ENCODE measurements at places on chromosomes 5 and 9.
A peak's percentile ranks its signal among the peaks of the same experiment; 100 is the strongest.

GRCh38 chr5:123496892-123497291, 15.1 kb upstream of the CSNK1G3 start:
- no peak for DNase-seq

GRCh38 chr5:50445296-50445949, 4.3 kb upstream of the EMB start:
- DNase-seq: no peak

- DNase-seq: no peak
Measured at GRCh38 chr9:124513376-124513994, 6.3 kb upstream of the NR5A1 start.

GRCh38 chr9:28792716-28793115, 1219.4 kb upstream of the C9orf72 start:
- DNase-seq: no peak

DNA sequence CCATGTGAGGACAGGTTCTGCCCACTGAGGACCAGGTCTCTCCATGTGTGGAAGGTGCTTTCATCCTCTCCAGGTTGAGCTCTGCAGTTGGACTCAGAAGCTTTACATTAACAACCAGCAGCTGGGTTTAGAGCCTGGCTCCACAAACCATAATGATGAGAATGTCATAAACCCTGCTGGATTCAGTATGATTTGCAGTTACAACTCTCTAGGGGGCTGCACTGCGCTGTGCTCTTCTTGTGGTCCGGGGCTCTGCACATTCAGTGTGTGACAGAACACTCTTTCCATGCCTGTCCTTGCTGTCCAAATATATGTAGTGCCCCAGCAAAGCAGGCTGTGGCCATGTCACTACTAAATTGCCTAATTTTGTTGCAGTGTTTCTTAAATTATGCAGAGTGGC, 334.3 kb downstream of the ICE1 start:
- DNase-seq: no peak

- DNase-seq: no peak
Measured at GRCh38 chr9:13734601-13735000, 455.1 kb upstream of the MPDZ start.

DNA sequence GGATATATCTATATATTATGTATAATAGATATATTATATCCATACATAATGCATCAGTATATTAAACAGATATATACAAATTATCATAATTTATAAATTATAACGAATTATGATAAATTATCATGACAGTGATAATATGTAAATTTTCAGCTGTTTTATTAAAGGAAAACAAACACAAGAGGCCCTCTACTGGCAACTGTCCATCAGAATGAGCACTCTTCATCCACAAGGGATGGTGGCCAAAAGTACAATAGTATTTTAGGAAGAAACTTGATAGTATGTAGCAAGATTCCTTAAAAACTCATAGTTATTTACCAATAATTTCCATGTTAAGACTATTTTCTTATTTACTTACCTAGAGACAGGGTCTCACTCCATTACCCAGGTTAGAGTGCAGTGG, 113.3 kb upstream of the LPAR1 start:
- no peak for DNase-seq

DNA sequence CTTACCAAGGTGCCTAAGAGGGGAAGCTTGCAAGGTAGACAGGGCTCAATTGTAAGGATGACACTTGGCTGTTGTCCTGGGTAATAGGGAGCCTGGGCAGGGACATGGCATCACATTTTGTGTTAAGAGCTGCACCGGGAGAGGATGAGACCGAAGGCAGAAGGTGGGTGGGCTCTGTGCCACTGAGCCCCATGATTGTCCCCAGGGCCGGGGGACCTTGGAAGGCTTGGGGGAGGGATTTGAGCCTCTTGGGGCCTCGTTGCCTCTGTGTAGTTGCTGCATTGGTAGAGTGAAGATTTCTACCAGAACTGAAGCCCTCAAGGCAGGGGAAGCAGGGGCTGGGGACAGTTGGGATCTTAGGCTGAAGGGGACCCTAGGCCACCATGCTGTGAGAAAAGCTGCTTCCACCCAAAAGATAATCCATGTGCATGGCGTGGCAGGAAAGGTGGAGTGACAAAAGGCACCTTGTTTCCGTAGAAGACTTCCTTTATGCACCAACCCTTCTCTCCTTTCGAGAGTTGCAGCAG, 11.9 kb downstream of the FGF18 start:
- DNase-seq: no peak

DNA sequence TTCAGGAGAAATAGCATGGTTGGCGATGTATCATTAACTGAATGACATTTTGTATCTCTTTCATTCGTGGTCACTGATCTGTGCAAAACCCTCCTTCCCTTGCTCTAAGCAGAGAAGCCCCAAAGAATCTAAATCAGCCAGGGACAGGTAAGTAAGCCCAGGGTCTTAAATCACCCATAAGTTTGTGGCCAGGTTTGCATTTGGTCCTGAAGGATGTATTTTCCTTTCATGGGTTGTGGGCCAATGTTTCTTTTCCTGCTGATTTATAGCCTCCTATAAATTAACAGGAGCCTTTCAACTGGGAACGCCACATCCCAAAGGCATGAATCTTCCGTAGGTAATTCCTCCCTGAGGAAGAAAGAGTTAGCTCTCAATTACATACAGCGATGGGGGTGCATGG, 217.5 kb upstream of the TNC start:
- no peak for DNase-seq

GRCh38 chr9:87810008-87810407, 72.7 kb upstream of the SPATA31E1 start:
- DNase-seq: no peak

DNA sequence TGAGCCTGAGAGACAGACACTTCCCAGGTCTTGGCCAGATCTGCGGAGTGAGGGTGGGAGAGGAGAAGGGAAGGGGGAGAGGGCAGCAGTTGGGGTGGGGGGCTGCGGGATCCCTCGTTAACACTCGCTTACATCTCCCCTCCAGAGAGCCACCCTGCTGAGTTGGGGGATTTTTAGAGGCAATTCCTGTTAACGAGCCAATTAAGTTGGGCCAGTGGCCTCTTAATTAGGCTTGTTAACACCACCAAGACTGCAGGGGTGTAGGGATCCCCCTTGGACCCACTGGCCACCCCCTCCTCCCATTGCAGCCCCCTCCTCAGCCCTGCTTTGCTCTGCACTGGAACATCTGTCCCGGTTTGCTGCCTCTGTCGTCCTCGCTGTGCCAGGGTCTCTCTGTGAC, 23.7 kb downstream of the CNTFR start:
- no peak for DNase-seq

GRCh38 chr9:34580358-34580757, 9.2 kb downstream of the CNTFR start:
- no peak for DNase-seq

GRCh38 chr5:172282272-172283019, 1.1 kb downstream of the UBTD2 start:
- no peak for DNase-seq

GRCh38 chr5:117776977-117777376, 1202.4 kb upstream of the SEMA6A start:
- DNase-seq: no peak

DNA sequence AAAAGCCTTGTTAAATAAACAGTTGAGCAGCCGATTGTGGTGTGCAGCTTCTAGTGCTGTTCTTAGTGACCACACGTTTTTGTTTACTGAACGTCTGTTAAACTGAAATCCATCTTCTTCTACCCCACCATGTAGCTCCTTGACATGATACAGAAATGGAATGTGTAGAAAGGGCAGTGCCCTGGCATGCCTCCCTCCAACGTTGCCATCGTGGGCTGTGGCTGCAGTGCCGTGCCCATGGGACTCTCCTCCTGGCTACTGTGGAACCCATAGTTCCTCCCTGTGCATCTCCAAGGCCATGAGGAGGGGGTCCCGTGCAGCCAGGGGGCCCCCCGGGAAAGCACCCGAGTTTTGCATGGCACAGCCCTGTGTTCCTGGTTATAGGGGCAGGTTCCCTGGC, 23.3 kb upstream of the TGFBI start:
- DNase-seq: no peak

- no peak for DNase-seq
Measured at GRCh38 chr5:59066367-59067163, 483.7 kb downstream of the RAB3C start.

GRCh38 chr5:170296036-170296934, 1.3 kb downstream of the LCP2 start:
- no peak for DNase-seq

DNA sequence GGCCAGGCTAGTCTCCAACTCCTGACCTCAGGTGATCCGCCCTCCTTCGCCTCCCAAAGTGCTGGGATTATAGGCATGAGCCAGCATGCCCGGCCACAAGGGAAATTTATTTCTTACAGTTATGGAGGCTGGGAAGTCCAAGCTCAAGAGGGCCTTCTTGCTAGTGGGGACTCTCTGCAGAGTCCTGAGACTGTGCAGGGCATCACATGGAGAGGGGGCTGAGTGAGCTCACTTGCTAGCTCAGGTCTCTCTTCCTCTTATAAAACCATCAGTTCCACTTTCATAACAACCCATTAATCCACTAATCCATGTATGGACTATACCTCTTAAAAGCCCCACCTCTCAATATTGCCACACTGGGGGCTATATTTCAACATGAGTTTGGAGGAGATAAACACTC, 5.1 kb upstream of the SPIN1 start:
- no peak for DNase-seq

GRCh38 chr9:106693558-106693957, 169.4 kb upstream of the ZNF462 start:
- no peak for DNase-seq

GRCh38 chr9:98563212-98563907, 145.4 kb downstream of the GABBR2 start:
- DNase-seq: no peak

GRCh38 chr9:79264041-79264440, 307.7 kb upstream of the TLE4 start:
- DNase-seq: no peak

GRCh38 chr5:168328814-168329213, 37.4 kb downstream of the WWC1 start:
- DNase-seq: no peak

GRCh38 chr5:34452170-34452828, 203.8 kb upstream of the RAI14 start:
- no peak for DNase-seq

DNA sequence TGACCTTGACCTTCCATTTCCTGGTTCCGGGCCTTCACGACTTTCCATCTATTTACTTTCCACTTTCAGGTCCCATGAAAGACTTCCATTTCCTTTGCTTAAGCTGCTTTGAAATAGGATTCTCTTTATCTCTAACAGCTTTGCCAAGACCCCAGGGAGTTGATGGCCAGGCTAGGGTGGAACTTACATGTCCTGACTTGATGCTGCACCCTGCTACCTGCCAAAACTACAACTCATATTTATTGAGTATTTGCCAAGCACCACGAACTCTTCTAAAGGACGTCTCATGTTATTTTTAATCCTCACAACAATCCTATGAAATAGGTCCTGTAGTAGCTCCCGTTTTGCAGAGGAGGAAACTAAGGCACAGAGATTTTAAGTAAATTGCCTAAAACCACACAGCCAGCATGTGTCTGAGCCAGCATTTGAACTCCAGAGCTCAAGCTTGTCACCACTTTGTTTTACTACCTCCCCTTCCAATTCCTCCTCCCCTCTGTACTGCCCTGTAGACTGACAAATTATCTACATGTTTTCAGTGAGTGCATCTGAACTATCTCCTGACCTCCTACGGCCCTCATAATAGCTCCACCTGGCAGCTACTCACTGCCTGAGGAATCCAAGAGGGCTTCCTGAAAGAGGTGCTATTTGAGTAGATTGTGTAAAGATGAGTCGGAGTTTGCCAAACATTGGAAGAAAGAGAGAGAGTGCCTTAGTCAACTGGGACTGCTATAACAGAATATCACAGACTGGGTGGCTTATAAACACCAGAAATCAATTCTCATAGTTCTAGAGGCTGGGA, 38.4 kb upstream of the SMIM23 start:
- DNase-seq: no peak

DNA sequence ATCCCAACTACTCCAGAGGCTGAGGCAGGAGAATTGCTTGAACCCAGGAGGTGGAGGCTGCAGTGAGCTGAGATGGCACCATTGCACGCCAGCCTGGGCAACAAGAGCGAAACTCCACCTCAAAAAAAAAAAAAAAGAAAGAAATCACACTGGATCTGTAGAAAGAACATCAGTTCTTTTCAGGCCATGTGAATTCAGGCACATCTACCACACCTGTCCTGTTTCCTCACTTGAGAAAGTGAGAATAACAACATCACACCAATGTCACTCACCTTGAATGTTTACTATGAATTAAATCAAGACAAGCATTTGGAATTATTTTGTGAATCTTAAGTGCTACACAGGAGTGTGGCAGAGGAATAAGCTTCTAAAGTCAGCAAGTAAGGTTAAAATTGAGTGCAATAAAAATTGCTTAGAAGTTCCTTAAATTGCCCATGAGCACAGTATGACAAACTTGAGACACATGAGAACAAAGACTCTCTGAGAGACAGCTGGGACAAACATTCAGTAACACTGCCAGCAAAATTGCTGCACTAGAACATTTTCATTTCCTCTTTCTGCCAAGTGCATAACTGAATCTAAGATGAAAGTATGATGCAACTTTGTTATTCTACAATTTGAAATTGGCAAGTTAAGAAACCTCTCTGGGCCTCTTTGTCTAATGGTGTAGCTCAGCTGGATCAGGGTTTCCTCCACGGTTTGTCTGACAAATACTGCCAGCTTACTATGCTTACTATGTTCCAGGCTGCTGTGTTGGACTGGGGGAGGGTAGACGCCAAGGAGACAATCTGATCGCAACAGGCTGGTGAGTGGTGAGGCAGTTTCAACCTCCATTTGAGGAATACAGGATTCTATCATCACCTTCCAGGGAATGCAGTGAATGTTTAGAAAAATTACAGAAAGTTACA, 1.9 kb upstream of the RIC1 start:
- DNase-seq: peak; percentile 2

- DNase-seq: no peak
Measured at GRCh38 chr9:14782286-14783051, 59.9 kb upstream of the CER1 start.

DNA sequence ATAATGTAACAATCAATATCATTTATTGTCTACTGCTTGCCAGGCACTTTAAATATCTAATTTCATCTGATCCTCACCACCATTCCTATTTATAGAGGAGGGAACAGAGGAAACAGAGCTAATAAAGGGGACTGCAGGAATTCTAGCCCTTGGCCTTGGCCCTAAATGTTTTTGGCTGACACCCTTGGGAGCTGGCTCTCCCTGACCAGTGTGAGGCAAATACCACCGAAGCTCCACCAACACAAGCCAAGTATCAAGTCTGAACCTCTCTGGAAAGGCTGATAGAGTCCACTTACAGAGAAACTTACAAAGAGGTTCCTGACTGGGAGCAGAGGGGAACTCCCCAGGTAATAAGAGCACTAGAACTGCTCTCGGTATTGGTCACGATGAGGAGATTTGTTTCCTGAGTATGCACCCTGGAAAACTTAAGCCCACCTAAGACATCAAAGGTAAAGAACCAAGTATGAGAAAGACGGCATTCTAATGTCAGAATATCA, 243.1 kb upstream of the PANK3 start:
- DNase-seq: no peak

DNA sequence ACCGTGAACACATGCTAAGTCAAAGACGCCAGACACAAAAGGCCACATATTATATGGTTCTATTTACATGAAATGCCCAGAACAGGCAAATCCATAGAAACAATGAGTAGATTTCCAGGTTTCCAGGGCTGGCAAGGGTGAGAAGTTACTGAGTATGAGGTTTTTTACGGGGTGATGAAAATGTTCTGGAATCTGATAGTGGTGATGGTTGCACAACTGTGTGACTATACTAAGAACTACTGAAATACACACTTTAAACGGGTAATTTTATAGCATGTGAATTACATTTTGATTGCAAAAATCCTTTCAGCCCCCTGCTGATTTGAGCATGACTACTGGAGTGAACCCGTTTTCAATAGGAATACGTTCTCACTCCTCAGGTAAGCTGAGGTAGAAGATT, 46.7 kb upstream of the TBC1D9B start:
- no peak for DNase-seq

All from GOT3 (cell line).